ENCODE measurements at places on chromosomes 16 and 17.

GRCh38 chr17:58691701-58692238 is at the start of gene TEX14:
Gene TEX14, minus strand, starts transcription at chr17:58692045. Its CDS starts 40,044 bp downstream, at chr17:58652001.
- no peak for DNase-seq

- DNase-seq = no peak
Measured at GRCh38 chr17:27991462-27991993, 50.9 kb upstream of the NLK start.

DNA sequence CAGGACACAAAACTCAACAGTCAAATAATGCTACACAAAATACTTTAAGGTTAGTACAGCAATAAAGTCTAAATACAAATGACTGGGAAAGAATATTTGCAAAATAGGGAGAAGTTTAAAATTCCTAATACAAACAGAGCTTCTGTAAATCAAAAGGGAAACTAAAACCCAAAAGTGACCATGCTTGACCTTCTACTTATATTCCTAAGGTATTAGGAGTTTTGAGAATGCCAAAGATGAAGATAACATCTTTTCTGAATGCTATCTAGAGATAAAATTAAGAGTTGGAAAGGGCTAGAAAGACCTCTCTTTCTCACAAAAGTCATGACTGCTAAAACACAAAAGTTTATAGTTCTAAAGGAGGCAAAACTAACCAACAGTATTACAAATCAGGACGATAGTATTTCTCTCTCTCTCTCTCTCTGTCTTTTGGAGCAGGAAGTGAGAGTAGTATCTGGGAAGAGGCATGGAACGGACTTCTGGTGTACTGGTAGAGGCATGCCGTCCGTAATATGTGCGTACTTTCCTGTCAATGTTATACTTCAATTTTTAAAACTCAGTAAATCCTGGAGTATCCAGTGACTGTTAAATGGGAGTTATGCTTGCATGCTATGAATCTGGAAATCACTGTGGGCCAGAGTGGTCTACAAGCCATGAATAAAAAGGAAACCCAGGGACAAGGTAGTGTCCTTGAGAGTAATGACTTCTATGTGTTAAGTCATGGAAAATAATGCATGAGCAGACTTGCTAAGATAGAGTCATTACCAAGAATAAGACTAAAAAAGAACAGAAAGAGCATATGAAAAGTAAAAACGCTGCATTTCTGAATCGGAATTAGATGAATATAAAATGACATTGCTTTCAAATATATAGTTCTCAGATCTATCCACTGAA is 49.7 kb upstream of the ANKFY1 start:
- DNase-seq = no peak

GRCh38 chr17:72270273-72270924 is 149.6 kb downstream of the SOX9 start:
- peak; percentile 70 for DNase-seq

GRCh38 chr16:49014277-49015224 is 267.1 kb downstream of the CBLN1 start:
- no peak for DNase-seq

DNA sequence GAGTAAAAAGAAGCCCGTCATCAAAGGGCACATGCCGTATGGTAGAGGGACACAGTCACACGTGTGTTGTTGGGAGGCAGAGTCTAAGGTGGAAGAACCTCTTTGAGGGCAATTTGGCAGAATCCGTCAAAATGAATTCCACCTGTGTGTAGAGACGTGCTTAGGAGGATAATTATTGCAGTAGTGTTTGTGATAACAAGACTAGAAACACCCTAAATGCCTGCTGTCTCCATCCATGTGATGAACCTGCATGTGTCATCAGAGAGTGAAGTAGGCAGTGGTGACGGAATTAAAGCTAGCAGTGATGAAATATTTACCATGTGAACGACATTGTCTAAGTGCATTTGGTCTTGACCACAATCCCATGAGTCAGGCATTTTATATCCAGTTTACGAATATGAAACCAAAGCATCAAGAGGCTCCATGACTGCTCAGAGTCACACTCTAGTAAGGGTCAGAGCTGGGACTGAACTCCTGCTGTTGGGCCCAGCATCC is 61.3 kb upstream of the ADORA2B start:
- peak; percentile 92 for DNase-seq

DNA sequence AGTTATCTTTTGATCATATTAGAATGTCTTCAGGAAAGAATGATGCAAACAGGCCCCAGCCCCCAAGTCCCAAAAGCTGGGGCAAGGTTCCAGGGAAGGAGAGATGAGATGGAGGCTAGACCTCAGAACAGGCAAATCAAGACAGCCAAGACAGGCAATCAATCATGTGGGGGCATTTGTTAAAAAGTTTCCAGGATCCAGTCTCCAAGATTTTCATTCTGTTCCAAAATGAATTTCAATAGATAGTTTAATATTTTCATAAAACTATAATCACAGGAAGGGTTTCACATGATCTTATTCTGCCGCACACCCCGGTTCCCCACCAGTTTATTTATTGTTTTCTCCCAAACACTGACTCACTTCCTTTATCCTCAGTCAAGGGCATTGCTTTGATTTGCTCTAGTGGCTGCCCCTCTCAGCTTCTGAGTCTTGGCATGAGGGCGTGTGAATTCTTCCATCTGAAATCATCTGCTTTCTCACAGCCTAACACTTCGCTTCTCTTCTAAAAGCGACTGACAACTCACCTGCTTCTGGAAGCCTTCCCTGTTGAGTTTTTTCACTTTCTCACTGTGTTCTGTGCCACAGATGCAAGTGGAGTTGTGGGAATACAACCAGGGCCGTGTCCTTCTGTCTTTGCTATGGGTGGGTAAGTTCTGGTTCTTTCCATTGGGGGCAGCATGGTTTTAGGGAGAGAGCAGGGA is 12.2 kb upstream of the TERF2 start:
- DNase-seq = peak; percentile 92

DNA sequence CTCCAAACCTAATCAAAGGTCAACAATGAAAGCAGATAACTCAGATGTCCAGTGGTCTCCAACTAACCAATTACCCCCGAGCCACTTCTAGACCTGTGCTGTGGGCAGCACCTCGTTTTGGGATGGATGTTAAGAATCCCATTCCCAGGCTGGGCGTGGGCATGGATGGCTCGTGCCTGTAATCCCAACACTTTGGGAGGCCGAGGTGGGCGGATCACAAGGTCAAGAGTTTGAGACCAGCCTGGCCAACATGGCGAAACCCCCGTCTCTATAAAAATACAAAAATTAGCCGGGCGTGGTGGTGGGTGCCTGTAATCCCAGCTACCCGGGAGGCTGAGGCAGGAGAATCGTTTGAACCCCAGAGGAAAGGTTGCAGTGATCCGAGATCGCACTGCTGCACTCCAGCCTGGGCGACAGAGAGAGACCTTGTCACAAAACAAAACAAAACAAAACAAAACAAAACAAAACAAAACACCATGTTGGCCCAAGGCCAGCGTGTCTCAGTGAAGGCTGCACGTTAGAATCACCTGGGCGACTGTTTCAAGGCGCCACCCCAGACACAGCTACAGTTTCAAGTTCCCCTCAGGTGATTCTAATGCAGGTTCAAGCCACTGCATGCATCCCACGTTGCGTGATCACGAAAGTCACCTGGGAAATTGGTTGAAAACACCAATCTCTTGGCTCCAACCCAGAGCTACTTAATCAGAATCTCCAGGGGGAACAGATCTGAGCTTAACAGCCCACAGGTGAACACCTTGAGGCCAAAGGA is 21.3 kb downstream of the COX4I1 start:
- no peak for DNase-seq

DNA sequence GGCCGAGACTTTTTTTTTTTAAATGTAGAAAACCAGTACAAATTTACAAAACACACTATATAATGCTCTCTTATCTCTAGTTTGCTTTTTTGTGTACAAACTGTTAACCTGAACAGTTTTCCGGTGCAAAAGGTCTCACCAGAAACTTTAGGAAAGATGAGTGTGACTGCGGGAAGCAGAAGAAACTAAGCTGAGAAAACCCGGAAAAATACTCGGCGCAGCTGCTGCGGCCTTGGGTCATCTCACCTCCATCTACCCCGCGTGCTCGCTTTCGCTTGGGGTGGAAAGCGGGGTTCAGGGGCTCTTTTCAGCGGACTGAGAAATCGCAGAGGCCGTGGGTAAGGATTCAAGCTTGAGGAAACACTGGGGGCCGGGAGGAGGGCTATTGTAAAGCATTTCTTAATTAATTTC is 1.8 kb downstream of the SALL1 start:
- DNase-seq = peak; percentile 41

DNA sequence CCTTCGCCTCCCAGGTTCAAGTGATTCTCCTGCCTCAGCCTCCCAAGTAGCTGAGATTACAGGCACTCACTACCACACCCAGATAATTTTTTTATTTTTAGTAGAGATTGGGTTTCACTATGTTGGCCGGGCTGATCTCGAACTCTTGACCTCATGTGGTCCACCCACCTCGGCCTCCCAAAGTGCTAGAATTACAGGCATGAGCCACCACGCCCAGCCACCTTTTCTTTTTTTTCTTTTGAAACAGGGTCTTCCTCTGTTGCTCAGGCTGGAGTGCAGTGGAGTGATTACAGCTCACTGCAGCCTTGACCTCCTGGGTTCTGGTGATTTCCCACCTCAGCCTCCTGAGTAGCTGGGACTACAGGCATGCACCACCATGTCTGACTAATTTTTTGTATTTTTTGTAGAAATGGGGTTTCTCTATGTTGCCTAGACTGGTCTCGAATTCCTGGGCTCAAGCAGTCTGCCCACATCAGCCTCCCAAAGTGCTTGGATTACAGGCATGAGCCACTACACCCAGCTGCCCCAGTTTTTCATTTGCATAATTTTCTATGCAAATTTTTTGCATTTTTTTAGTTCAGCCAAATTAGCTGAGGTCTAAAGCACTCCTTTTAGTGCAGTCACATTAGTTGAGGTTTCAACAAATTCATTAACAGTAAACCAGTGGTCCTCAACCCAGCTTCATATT is 11.3 kb downstream of the WWP2 start:
- DNase-seq = no peak

- DNase-seq = peak; percentile 93
Measured at GRCh38 chr17:48244121-48244711, 136.7 kb downstream of the SNX11 start.

DNA sequence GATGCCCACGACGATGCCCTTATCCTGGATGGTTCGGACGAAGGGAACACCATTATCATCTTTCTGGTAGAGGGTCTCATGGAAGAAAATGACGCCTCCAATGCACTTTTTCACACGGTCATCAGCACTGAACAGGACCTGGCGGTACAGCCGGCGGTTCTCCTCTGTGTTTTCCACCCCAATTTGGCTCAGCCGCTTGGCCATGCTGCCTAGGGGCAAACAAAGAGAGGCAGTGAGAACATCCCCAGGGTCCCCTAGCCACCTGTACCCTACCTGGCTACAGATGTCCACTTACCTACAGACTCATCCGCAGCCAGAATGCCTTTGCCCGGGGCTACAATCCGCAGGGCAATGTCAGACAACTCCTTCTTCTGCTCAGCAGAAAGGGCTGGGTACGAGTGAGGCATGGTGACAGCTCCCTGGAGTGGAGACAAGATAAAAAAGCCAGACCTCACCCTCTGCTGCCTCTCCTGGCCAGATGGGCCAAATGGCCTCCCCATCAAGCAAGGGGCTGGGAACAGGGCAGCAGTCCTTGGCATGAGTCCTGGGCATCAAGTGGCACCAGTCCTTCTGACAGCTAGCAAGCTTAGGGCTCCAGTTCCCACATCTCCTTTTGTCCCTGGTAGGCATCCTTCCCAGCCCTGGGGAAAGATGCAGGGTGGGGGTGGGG is 1.4 kb downstream of the ALDOC start:
- DNase-seq = no peak

DNA sequence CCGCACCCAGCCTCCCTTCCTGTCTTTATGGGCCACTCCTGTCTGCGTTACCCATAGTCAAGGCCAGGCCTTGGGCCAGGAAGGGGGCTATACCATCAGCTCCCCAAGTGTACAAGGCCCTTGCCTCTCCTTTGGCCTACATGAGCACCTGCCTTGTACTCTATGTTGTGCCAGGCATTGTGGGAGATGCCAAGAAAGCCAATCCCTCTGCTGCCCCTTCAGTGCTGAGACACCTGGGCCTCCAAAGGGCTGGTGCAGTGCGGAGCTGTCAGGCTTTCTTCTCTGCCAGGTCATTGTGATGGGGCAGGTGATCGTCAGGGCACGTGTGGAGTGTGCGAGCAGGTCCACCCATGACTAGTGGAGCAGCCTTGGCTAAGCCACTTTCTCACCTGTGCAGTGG is 59.9 kb downstream of the MPRIP start:
- no peak for DNase-seq

GRCh38 chr17:47949197-47949759 is 7.9 kb downstream of the PNPO start:
- DNase-seq = peak; percentile 88

- no peak for DNase-seq
Measured at GRCh38 chr17:13770702-13771101, 169.0 kb upstream of the HS3ST3A1 start.

- DNase-seq = no peak
Measured at GRCh38 chr17:4446326-4447071, 12.8 kb downstream of the SPNS3 start.

DNA sequence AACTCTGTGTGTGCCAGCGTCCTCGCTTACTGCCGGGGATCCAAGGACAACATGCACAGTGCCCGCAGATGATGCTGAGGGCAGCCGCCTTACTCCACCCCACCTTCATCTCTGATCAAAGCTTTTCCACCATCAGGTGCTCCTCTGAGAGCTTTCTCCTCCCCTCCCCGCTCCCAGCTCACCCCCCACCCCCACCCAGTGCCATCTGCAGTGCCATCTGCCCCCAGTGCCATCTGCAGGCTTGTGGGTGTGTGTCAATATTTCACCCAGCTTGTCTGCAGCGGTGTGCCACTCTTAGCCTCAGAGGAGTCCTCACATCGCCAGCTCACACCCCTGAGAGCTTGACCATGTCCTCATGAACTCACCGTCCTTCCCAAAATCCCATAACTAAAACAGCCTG is 98.2 kb upstream of the NOL11 start:
- DNase-seq = no peak

DNA sequence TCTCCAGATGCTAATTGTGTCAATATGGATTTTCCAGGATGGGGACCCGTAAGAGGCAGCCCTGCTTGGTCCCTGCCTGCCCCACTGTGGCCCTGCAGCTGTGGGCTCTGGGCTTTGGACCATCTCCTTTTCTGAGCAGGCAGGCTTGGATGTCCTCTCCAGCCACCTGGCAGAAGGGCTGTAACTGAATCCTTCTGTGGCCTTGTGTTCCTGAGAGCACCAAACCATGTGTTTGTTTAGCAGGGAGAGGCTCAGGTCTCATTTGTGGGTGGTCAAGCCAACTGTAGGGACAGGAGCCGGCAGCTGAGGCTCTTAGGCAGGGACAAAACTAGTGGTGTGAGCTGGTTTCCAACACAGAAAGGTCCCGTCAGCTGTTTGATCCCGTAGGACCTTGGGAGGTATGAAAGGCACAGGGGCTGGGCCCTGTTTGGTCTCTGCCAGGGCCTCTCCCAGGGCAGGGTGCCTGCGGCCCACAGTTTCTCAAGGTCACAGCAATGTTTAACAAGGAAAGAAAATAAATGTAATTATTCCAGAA is 18.5 kb downstream of the SEC14L5 start:
- no peak for DNase-seq
